ENCODE measurements at places on chromosomes 4 and X. TPM values are rescaled to one million over a fixed set of nuclear protein-coding genes. Genes with fewer than 3 reads are reported as not detected.

DNA sequence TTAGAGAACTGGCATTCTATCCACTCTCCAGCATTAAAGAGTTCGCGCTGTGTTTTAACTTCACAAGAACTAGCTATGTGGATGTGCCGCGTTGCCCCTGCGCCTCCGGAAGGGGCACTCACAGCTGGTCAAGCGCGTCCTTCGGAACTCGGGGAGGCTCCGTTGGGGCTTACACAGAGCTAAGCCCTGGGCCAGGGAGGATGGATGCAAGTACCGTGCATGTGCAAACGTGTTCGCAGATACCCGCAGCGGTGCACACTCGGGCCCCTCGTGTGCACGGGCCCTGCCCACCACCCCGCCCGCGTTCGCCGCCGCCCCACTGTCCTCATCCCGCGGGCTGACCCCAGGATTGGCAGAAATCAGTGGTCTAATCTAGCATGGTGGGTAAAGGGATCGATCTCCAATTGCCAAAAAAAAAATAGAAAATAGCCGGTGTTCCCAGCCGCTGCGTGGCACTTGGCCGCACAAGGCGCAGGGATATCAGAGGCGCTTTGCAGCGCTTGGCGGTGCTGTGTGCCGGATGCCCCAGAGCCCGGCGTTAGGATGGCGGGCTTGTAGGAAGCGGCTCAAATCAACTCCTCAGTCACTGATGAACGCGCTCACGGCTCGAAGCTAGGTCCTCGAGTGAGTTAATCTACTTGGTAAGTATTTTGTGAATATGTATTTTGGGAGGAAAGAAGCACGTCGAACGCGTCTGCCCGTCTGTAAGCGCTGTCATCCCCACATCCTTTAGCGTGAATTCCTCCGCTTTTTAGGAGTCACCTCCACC, 989 bp upstream of the PCDH10 start:
- H3K27me3 ChIP-seq, result peaks cover 73% of the 10 kb centered on the region
- H3K27ac ChIP-seq, result no peak overlapping the region
- peaks cover 15% of the 10 kb centered on the region for H3K36me3 ChIP-seq
- peak overlapping the region; percentile 46 for H3K4me3 ChIP-seq

DNA sequence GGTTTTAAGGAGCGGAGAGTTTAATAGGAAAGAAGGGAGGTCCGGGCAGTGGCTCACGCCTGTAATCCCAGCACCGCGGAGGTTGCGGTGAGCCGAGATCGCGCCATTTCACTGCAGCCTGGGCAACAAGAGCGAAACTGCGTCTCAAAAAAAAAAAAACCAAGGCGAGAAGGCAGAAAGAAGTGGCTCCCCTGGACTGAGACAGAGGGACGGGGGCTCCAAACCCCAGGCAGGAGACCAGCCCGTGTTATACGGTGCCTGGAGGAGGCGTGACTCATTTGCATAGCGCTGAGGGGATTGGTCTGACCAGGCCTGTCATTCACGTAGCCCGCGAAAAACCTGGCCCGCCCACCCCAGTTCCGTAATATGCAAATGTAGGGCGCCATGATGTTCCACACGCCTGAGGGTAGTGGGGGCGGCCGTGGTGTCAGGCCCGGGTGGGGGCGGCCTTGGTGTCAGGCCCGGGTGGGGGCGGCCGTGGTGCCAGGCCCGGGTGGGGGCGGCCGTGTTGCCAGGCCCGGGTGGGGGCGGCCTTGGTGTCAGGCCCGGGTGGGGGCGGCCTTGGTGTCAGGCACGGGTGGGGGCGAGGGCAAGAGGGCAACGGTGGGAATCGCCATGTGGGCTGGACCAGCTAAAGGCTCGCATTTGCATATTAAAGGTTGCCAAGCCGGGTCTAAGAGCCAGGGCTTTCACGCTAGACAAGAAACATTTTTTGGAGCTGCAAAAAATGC, 2.1 kb downstream of the PLCXD1 start:
- peak overlapping the region; percentile 71 for H3K27ac ChIP-seq
- no peaks in the 10 kb centered on the region for H3K27me3 ChIP-seq
- DNase-seq, result peak; percentile 87
- peaks cover 30% of the 10 kb centered on the region for H3K36me3 ChIP-seq
- peak overlapping the region; percentile 94 for H3K4me3 ChIP-seq
- H3K4me1 ChIP-seq, result peaks cover 19% of the 10 kb centered on the region

DNA sequence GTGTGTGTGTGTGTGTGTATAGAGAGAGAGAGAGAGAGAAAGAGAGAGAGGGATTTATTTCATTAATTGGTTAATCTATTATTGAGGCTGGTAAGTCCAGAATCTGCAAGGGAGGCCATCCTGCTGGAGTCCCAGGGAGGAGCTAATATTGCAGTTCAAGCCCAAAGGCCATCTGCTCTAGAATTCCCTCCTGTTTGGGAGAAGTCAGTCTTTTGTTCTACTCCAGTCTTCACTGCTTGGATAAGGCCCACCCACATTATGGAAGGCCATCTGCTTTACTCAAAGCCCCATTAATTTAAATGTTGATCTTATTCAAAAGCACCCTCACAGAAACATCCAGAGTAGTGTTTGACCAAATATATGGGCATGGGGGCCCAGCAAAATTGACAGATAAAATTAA, 317.5 kb upstream of the RASGEF1B start:
- no peaks in the 10 kb centered on the region for H3K36me3 ChIP-seq
- no peaks in the 10 kb centered on the region for H3K27me3 ChIP-seq
- DNase-seq, result no peak
- H3K4me1 ChIP-seq, result peaks cover 9% of the 10 kb centered on the region
- H3K27ac ChIP-seq, result peak overlapping the region; percentile 67
- no peak overlapping the region for H3K4me3 ChIP-seq

PCDH7 gene
- not detected for polyA plus RNA-seq

- no peak overlapping the region for H3K27ac ChIP-seq
- H3K27me3 ChIP-seq, result no peaks in the 10 kb centered on the region
- no peak for DNase-seq
- H3K36me3 ChIP-seq, result no peaks in the 10 kb centered on the region
- no peak overlapping the region for H3K4me3 ChIP-seq
Measured at GRCh38 chr4:20926529-20926928, 226.3 kb downstream of the PACRGL start.

DNA sequence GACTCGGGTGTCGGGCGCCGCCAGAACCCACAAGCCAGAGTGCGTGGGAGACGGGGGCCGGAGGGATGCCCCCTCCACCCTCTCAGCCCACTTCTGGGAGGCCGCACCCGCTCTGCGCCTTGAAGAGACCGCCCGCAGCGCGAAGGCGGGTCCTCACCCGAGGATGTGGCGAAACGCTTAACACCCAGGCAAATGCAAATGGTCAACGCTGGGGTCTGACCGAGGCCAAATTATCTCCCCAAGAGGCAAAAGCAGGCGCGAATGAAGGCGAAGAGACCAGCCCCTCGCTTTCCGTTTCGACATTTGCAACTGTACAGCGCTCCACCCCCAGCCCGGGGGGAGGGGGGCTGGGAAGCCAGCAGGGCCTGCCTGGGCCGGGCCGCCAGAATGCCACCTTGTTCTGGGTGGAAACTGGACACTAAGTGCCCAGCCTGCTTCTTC, 137.7 kb upstream of the ZIC3 start:
- H3K36me3 ChIP-seq, result peaks cover 3% of the 10 kb centered on the region
- H3K4me1 ChIP-seq, result peaks cover 3% of the 10 kb centered on the region
- H3K4me3 ChIP-seq, result peak overlapping the region; percentile 84
- DNase-seq, result no peak
- H3K27ac ChIP-seq, result no peak overlapping the region
- H3K27me3 ChIP-seq, result peaks cover 58% of the 10 kb centered on the region

DNA sequence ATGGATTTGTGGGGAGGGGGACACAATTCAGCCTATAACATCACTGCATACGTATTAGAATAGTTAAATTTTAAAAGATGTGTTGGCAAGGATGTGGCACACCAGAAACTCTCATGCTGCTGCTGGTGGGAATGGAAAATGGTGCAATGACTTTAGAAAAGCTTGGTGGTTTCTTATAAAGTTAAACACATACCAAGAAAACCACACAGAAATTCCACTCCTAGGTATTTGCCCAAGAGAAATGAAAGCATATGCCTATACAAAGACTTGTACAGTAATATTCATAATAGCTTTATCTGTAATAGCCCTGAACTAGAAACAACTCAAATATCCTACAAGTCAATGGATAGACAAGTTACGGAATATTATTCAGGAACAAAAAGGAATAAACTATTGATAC, 71.3 kb upstream of the PDHA1 start:
- no peaks in the 10 kb centered on the region for H3K4me1 ChIP-seq
- H3K27ac ChIP-seq, result no peak overlapping the region
- no peak overlapping the region for H3K4me3 ChIP-seq
- H3K27me3 ChIP-seq, result no peaks in the 10 kb centered on the region

GRCh38 chr4:139907001-139907809, 241.6 kb downstream of the MGST2 start:
- peaks cover 13% of the 10 kb centered on the region for H3K36me3 ChIP-seq
- H3K27ac ChIP-seq, result no peak overlapping the region
- H3K4me3 ChIP-seq, result no peak overlapping the region

- no peaks in the 10 kb centered on the region for H3K4me1 ChIP-seq
- H3K4me3 ChIP-seq, result no peak overlapping the region
- peaks cover 33% of the 10 kb centered on the region for H3K27me3 ChIP-seq
- no peak overlapping the region for H3K27ac ChIP-seq
- DNase-seq, result no peak
Measured at GRCh38 chr4:3702561-3703221, 63.5 kb upstream of the ADRA2C start.

DNA sequence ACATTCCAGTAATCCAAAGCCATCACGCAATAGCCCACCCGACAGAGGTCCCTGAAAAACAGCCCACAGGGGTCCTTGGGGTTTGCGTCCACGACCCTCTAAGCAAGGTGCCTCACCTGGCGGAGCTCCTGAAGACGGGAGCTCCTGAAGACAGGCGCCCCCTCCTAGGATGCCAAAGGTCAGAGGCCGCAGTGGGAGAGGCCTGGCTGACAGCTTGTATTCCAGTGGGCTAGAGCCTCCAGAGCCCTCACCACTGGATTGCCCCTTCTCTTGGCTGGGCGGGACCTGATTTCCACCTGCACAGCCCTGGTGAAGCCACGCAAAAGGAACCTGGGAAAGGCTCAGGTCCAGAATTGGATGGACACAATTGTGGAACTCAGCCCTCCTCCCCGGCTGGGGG, 29.7 kb upstream of the WFS1 start:
- peaks cover 4% of the 10 kb centered on the region for H3K4me1 ChIP-seq
- peaks cover 13% of the 10 kb centered on the region for H3K36me3 ChIP-seq
- H3K27ac ChIP-seq, result no peak overlapping the region
- no peak for DNase-seq

DNA sequence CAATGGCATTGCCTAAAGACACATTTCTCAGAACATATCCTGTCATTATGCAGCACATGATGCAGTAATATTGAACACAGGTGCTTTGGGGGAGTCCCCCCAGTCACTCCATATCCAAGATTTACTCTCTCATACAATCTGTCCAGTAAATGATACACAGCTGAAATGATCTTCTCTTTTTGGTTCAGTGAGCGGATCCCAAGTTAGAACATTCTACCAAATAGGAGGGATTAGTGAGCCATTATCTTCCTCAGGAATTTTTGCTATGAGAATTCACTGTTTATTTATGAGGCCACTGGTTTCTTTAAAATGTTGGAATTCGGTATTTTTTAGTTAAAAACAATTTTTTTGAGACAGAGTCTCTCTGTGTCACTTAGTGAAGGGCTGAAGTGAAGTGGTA, 96.5 kb downstream of the TRAPPC11 start:
- no peak for DNase-seq
- no peak overlapping the region for H3K4me3 ChIP-seq
- H3K27me3 ChIP-seq, result peaks cover 12% of the 10 kb centered on the region

TMEM187 gene
- polyA plus RNA-seq, result 13.6 TPM

- H3K27ac ChIP-seq, result no peak overlapping the region
- no peak overlapping the region for H3K4me3 ChIP-seq
- H3K27me3 ChIP-seq, result no peaks in the 10 kb centered on the region
- H3K4me1 ChIP-seq, result no peaks in the 10 kb centered on the region
- H3K36me3 ChIP-seq, result peaks cover 77% of the 10 kb centered on the region
- no peak for DNase-seq
Measured at GRCh38 chr4:88070031-88070430, 62.6 kb downstream of the PKD2 start.

Data from naive thymus-derived CD8-positive, alpha-beta T cell (primary cell).